ENCODE measurements at places on chromosomes 7 and 10.

DNA sequence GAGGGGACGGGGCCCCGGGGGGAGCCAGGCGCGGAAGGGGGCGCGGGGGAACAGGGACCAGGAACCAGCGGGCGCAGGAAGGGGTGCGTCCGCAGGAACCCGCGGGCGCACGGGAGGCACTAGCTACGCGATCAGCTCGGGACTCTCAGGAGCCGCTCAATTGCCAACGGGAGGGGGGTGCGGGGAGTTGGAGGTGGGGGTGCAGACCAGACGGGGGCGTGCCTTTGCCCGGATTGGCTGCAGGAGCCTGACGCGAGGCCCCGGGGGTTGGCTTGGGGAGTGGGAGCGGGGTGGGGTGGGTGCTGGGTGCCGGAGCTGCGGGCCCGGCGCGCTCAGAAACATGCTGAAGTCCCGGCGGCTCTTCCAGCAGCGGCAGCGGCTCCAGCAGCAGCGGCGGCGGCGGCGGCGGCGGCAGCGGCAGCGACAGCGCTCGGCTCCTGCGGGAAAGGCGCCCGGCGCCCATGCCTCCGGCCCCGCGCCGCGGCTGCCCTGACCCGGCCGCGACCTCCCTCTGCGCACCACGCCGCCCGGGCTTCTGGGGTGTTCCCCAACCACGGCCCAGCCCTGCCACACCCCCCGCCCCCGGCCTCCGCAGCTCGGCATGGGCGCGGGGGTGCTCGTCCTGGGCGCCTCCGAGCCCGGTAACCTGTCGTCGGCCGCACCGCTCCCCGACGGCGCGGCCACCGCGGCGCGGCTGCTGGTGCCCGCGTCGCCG, at the start of gene ADRB1:
ADRB1 (plus strand) TSS at position 335 of the 715 bp plus-strand sequence; CDS start at position 602, 267 bp downstream.
- no peak for DNase-seq

- no peak for DNase-seq
Observed at GRCh38 chr10:114548662-114549061, 109.4 kb downstream of the ABLIM1 start.

DNA sequence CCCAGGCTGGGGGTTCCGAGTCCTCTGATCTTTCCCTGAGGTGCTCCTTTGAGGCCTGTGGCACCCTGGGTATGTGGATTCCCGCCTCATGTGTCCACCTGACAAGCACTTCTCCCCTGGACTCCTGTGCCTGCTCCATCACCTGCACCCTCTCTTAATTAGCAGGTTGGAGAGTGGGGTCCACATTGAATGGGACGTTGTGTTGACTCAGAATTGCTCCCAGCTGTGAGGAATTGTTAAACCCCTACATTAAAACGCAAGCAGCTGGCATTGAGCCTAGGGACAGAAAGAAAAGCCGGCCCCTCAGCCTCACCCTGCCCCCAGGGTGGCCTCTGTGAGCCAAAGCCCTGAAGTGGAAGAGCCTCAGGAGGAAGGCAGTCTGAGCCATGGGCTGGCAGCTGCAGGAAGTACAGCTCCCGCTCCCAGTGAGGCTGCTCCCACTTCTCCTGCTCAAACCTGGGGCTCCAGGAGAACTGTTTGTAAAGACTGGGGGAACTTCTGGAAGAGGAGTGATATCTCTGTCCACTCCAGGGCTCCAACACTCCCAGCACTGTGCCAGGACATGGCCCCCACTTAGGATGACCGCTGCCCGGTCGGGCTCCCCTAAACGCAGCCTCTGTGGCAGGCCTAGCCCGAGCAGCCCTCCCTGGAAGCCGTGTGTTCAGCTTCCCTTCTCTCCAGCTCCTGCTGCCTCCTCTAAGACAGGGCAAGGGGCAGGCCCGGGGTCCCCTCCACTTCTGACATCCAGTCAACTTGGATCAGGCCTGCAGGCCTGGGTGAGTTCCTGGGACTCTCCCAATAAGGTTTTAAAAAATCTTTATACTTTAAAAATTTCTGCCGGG, 1.8 kb upstream of the OPN4 start:
- no peak for DNase-seq

DNA sequence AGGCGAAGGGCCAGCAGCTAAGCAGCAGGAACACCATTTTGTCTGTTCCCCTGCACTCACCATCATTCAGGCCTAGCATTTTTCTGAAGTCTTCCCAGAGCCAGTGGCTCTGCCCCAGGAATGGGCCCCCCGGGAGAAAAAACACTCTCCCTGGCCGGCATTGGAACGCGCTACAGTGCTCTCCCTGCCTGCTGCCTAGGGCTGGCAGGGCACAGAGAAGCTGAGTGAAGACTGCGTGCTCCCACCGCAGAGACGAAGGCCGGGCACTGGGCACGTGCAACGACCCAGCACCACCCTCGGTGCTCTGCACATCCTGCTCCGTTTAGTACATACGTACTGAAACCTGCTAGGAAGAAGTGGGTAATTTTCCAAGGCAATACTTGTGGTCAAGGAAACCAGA, 34.4 kb downstream of the HSPA12A start:
- DNase-seq: no peak

DNA sequence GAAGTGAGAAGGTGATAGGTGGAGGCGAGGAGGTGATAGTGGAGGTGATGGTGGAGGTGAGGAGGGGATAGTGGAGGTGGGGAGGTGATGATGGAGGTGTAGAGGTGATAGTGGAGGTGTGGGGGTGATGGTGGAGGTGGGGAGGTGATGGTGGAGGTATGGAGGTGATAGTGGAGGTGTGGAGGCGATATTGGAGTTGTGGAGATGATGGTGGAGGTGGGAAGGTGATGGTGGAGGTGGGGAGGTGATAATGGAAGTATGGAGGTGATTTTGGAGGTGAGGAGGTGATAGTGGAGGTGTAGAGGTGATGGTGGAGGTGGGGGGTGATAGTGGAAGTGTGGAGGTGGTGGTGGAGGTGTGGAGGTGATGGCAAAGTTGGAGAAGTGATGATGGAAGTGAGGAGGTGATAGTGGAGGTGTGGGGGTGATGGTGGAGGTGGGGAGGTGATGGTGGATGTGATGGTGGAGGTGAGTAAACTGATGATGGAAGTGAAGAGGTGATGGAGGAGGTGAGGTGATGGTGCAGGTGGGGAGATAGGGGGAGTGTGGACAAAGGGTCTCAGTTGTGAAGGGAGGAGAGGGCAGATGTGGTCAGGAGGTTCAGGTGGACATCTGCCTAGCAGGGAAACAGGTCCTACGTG, 36.6 kb downstream of the ADCY1 start:
- no peak for DNase-seq

- DNase-seq: no peak
Observed at GRCh38 chr7:40371806-40372440, 237.1 kb downstream of the SUGCT start.

DNA sequence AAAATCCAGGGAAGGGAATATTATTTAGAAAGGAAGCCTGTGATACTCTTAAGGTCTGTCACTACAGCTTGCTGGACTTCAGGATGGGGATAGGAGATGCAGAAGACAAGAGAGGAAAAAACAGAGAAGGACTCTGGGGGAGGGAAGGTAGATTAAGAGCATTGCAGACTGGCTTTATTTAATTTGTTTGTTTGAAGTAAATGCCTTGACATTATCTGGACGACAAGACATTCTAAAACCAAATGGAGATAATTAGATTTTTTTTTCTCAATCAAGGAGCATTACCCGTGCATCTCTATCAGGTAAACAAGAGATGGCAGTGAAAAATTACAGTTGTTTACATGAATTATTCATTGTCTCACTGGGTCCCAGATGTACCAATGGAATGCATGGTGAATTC, 24.3 kb downstream of the ACTA2 start:
- DNase-seq: no peak

DNA sequence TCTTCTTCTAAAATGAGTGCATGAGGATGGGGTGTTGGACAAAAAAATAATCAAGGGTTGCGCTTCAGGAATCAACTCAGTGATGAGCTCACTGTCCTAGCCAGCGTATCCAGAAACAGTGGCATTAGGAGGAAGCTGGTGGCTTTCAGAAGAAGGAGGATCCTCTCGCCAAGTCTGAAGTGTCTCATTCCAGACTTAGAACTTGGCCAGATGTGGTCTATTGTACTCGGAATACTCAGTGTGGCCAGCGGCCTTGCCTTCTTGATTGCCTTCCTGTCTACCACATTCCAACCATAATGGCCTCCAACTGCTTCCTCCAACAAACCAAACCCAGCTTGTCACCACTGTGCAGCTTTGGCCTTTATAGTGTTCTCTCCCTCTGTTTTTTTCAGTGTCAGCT, 732.4 kb downstream of the KCNMA1 start:
- no peak for DNase-seq

- DNase-seq: no peak
Observed at GRCh38 chr10:72353965-72354355, 759 bp downstream of the DNAJB12 start.

- no peak for DNase-seq
Observed at GRCh38 chr7:54680377-54681005, 78.5 kb downstream of the SEC61G start.

- DNase-seq: no peak
Observed at GRCh38 chr10:26323219-26323618, 106.6 kb downstream of the GAD2 start.

DNA sequence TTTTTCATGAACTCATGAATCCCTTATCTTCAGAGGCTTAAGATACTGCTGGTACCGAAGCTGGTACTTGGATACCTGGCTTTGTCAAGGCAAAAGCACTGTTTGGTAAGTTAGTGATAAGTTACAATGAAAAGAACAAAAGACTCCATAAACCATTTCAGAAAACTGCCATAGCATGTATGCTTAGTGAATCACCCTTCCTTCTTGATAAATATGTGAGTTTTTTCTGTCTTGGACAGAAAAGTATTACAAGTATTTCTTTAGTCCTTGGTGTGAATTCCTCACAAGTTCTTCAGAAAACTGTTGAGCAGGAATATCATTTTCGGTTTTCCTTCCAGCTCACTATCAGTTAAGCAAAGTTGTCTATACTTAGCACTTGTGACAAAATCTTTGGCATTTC, 25.6 kb downstream of the PUS7 start:
- DNase-seq: no peak

DNA sequence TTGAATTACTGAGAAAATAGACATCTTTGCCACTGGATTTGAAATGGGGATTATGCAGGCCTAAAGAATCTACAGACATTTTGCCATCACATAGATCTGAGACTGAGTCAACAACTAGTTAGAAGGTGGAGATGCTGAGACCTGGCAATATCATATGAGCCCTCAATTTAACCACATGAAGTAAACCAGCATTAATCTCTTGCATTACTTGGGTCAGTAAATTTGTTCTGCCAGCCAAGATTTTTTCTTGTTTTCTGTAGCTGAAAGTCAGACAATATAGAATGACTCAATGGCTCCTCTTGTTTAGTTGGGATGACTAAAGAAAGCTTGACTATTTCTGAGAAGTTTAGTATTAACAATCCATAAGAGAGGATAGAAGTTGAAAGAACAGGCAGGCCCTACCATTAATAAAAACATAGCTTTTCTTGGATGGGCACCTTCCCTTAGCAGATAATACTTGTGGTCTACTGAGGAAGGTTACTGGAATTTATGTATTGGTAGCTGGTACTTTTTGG, 396.7 kb upstream of the SORCS1 start:
- DNase-seq: no peak

GRCh38 chr7:135117096-135117495, 30.8 kb upstream of the TMEM140 start:
- DNase-seq: no peak

DNA sequence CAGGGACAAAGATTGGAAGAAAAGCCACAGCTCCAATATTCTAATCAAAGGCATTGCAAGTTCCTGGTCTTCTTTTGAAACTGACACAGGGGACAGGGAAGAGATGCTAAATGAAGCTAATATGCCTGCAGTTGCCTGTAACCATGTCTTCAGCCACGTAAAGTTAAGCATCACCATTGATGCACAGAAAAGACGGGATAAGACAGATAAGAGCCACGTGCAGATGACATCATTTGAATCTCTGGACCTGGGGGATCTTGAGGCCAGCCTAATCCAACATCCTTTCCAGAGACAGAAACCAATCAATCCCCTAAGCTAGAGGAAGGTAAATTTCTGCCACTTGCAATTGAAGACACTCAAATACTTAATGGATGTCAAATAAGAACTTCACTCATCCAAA, 93.4 kb downstream of the PIP4K2A start:
- DNase-seq: no peak

DNA sequence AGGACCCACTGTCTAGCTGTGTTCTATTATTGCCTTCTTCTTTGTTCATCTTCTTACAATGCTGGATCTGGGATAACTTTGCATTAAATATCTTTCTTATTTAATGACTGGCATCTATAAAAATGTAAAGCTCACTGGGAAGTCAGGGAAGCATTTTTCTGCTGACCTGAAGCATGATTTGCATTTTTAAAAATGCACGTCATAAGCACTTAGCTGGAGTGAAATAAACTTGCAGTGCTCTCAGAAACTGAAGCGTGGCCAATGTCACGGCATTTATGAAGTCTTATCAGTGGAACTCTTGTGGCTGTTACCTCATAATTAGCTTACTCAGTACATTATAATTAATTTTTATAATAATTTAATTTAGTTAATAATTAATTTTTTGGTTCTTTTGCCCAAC, 59.1 kb downstream of the FRMD4A start:
- DNase-seq: no peak

Data from stimulated activated CD4-positive, alpha-beta T cell treated with anti-CD3 and anti-CD28 coated beads, Interleukin-12 subunit alpha, Interleukin-12 subunit beta, amount 100 ng/mL, for 48 hours (primary cell).